Activated CD8-positive, alpha-beta T cell treated with anti-CD3 and anti-CD28 coated beads for 36 hours (primary cell): ENCODE measurements at places on chromosomes 6 and 20. TPM values are rescaled to one million over a fixed set of nuclear protein-coding genes. Genes with fewer than 3 reads are reported as not detected.

DNA sequence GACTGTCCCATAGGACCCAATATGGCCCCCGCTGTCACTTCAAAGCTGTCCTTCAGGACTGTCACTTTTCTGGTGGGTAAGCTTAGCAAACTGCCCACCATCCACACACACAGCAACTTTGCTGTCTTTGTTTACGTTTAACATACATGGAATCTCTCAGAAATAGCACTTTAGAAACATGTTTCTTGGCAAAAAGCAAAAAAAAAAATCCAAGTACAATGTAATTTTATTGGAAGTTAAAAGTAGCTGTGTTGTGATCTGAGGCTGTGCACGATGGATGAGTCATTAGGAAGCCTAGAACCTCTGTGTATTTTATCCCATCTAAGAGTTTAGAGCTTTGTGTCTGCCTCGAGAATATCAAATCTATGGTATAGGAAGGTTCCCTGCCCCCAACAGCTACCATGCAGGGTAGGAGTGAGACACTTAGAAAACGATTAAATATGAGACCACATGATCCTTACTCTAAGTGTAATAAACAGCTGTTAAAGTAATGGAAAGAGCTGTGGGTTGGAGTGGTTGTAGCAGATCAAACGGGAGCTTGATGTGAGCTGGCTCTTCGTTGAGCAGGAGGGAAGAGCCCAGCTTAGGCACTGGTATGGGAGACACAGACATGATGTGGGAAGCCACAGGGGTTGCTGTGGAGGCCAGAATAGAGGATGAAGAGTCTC lies 119.5 kb downstream of the PLEKHG1 start:
- no peak overlapping the region for H3K27ac ChIP-seq
- H3K4me3 ChIP-seq: no peak overlapping the region
- peaks cover 14% of the 10 kb centered on the region for H3K4me1 ChIP-seq
- no peak for DNase-seq
- H3K36me3 ChIP-seq: no peaks in the 10 kb centered on the region

DNA sequence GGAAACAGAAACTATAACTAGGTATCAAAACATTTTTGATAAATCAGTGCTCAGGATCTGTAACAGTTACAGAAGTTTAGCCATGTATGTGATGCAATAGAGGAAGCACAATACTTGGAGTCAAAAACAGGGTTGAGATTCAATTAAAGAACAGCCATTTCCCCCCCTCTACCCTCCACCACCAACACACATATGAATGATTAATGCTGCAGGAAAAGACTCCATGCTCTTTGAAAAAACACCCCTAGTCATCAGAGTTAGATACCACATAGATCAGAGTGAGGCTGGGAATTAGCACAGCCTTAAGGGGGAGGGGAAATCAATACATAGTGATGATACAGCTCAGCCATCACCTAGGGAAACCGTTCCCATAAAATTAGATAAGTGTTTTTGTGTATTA lies 108.9 kb upstream of the EMILIN3 start:
- no peaks in the 10 kb centered on the region for H3K27me3 ChIP-seq
- H3K36me3 ChIP-seq: peaks cover 21% of the 10 kb centered on the region
- H3K4me1 ChIP-seq: peaks cover 24% of the 10 kb centered on the region
- no peak overlapping the region for H3K4me3 ChIP-seq

DNA sequence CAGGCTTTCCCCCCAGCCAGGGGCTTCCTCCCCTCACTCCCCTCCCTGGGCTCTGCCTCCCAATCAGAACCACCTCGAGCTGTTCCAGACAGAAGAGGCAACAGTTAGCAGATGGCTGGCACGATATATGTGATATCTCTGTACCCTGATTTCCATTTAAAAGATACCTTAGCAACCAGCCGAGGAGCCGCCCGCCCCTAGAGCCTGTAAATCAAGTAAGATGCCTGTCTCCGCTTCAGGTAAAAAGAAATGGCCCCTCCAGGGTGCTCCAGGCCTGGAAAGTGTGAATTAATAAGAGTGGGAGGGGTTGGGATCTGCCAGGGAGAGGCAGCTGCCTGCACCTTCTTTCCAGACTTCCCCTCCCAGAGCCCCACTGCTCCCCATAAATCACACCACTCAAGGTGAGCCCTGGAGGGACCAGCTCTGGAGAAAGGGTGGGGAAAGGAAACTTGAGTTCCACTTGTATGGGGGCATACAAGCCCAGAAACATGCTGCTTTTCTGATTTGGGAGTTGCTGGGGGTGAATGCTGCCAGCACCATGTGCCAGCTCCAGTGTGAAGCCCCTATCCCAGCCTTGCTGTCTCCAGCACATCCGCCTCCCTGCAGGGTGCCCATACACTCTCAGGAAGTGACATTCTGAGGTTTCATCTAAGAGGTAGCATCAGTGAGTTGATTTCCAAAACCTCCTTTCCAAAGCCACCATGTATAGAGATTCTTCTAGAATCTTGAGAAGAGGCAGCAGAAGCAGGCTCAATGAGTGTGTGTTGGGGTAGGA lies 148.0 kb downstream of the LRFN2 start:
- no peak overlapping the region for H3K27ac ChIP-seq
- no peak overlapping the region for H3K4me3 ChIP-seq
- H3K36me3 ChIP-seq: no peaks in the 10 kb centered on the region
- DNase-seq: no peak
- peaks cover 7% of the 10 kb centered on the region for H3K4me1 ChIP-seq

Gene OR2J3
- total RNA-seq: not detected

Gene AVP
- total RNA-seq: not detected

GRCh38 chr6:139996253-139996834 lies 621.9 kb upstream of the CITED2 start:
- no peaks in the 10 kb centered on the region for H3K4me1 ChIP-seq
- no peak overlapping the region for H3K4me3 ChIP-seq
- H3K27me3 ChIP-seq: no peaks in the 10 kb centered on the region
- DNase-seq: peak; percentile 5
- no peak overlapping the region for H3K27ac ChIP-seq

GRCh38 chr6:14981960-14982359 lies 263.9 kb upstream of the JARID2 start:
- H3K4me3 ChIP-seq: no peak overlapping the region
- no peak overlapping the region for H3K27ac ChIP-seq
- no peaks in the 10 kb centered on the region for H3K4me1 ChIP-seq
- no peaks in the 10 kb centered on the region for H3K36me3 ChIP-seq
- no peak for DNase-seq

Gene HLA-DRA
- total RNA-seq: 8.6 TPM
